ENCODE measurements at places on chromosomes 3 and 15.
A peak's percentile ranks its signal among the peaks of the same experiment; 100 is the strongest.

- DNase-seq = no peak
- peaks cover 13% of the 10 kb centered on the region for H3K4me1 ChIP-seq
- H3K4me3 ChIP-seq = peak overlapping the region; percentile 19
Measured at GRCh38 chr3:155080692-155081091, 573 bp downstream of the MME start.

GRCh38 chr15:42544853-42545629, 3.6 kb downstream of the LRRC57 start:
- no peak overlapping the region for H3K27ac ChIP-seq

DNA sequence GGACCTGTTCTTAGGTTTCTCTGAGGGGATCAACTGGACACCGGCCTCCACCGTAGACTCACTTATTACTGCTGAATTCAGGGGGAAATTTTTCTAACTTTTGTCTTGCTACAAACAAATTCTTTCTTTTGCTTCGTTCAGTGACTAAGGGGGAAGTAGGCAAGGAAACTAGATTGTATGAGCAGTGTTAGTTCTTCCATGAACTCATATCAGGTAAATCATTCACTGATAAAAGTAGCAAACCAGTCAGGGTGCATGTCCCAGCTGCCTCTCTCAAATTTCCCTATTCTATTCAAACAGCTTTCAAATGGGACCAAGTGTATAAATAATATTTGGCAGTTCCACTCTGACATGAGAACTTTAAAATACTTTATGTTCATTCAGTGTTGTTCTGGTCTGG, 7.3 kb upstream of the CCDC13 start:
- H3K27ac ChIP-seq = no peak overlapping the region
- no peak overlapping the region for H3K4me3 ChIP-seq
- H3K27me3 ChIP-seq = no peaks in the 10 kb centered on the region
- no peak for DNase-seq
- H3K4me1 ChIP-seq = no peaks in the 10 kb centered on the region

DNA sequence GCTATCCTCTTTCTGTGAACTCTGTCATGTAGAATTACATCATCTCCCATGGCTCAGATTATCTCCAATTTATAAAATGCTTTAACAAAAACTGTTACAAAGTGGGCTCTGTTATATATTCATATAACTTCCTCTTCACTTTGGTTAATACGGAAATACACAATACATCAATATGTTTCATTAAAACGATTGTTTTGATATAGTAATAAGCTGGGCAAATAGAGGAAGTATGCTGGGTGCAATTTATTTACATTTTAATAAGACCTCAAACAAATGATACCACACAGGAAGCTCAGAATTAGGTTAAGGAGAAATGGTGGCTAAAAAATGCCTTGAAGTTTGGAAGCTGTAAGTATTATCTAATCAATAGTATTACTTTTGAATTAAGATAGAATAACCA, 331.0 kb downstream of the ZBTB20 start:
- peaks cover 4% of the 10 kb centered on the region for H3K4me1 ChIP-seq
- no peak for DNase-seq

DNA sequence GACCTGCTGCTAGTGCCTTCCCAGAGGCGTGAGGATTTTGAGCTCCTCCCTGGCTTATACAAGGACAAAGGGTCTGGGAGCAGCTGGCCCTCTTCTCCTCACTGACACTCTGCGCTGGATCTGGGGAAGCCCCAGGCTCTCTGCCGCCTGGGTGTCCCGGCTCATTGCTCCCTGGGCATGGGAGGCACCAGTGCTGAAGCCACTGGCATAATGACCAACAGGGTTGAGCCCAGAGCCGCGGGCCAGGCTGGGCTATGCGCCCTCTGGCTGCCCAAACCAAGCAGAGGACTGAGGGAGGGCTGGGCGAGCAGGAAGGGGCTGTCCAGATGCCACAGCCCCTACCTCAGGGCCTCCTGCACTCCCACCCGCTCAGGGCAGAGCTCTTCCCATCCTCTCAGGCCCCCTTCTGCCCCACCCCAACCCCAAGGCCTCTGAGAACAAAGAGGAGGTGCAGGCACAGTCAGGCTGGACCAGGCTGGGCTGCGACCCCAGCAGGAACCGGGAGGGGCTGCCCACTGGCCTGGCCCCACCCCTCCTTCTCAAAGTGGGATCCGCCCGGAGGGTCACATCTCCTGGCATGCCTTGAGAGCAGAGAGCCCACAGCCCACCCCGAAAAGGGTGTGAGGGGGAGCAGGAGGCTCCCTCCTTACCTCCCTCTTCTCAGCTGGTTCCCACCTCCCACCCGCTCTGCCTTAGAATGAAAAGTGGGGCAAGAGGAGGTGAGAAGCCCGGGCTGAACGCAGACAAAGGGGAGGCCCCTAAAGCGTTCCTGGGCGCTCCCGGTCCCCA, 1.6 kb downstream of the LINGO1 start:
- no peaks in the 10 kb centered on the region for H3K36me3 ChIP-seq
- no peak overlapping the region for H3K27ac ChIP-seq
- H3K4me1 ChIP-seq = peaks cover 7% of the 10 kb centered on the region
- no peak for DNase-seq
- H3K27me3 ChIP-seq = peaks cover 37% of the 10 kb centered on the region

All from activated CD4-positive, alpha-beta T cell treated with anti-CD3 and anti-CD28 coated beads for 36 hours (primary cell).